ENCODE measurements at places on chromosomes 2 and 18. TPM values are rescaled to one million over a fixed set of nuclear protein-coding genes. Genes with fewer than 3 reads are reported as not detected.

Gene CDH19
- not detected for polyA plus RNA-seq

Gene BOLL
- not detected for polyA plus RNA-seq

Gene UGT1A9
- not detected for polyA plus RNA-seq

Gene NDUFV2
- polyA plus RNA-seq: 65.7 TPM

Gene GREB1
- polyA plus RNA-seq: 0.19 TPM

Gene FRZB
- polyA plus RNA-seq: 0.03 TPM

Gene IL36RN
- polyA plus RNA-seq: not detected

Gene MROH2A
- polyA plus RNA-seq: not detected

Gene ALK
- polyA plus RNA-seq: not detected

Gene C2orf66
- 0.54 TPM for polyA plus RNA-seq

Gene PER2
- polyA plus RNA-seq: 0.86 TPM

Gene DYNAP
- not detected for polyA plus RNA-seq

Gene DCC
- not detected for polyA plus RNA-seq

Gene IL36G
- not detected for polyA plus RNA-seq

Gene KCNIP3
- polyA plus RNA-seq: 0.08 TPM

Gene DOCK10
- 5.8 TPM for polyA plus RNA-seq

Gene M1AP
- 0.04 TPM for polyA plus RNA-seq

Gene SEMA4F
- 4.9 TPM for polyA plus RNA-seq

Gene MOB4
- 23.9 TPM for polyA plus RNA-seq

Gene ZRANB3
- polyA plus RNA-seq: 2.0 TPM

Gene ANAPC1
- 21.9 TPM for polyA plus RNA-seq

Gene ANKRD62
- polyA plus RNA-seq: not detected

Gene CIDEA
- not detected for polyA plus RNA-seq

Gene EMILIN2
- polyA plus RNA-seq: 9.4 TPM

Gene NGEF
- 0.13 TPM for polyA plus RNA-seq

Gene CRYGC
- polyA plus RNA-seq: not detected

Gene CDH2
- 37.6 TPM for polyA plus RNA-seq

Gene USP14
- 13.2 TPM for polyA plus RNA-seq

Gene REG1A
- polyA plus RNA-seq: not detected

Gene PPP4R1
- polyA plus RNA-seq: 121 TPM

Gene MYO7B
- polyA plus RNA-seq: 0.17 TPM

Gene RMND5A
- polyA plus RNA-seq: 7.1 TPM

Gene ZSWIM2
- not detected for polyA plus RNA-seq

Gene DSG1
- not detected for polyA plus RNA-seq

Gene ATAD2B
- 2.5 TPM for polyA plus RNA-seq

Gene SOX11
- polyA plus RNA-seq: not detected

Gene DAW1
- polyA plus RNA-seq: 1.2 TPM

Gene FBXO41
- 0.88 TPM for polyA plus RNA-seq

Gene BMP10
- polyA plus RNA-seq: not detected

Gene B3GNT7
- 0.27 TPM for polyA plus RNA-seq

Gene C2orf15
- polyA plus RNA-seq: not detected

Gene EFHD1
- polyA plus RNA-seq: 0.18 TPM

Gene ALPI
- polyA plus RNA-seq: not detected

Gene CYP27C1
- polyA plus RNA-seq: not detected

Gene POTEJ
- polyA plus RNA-seq: 0.03 TPM

Gene YPEL5
- 49.5 TPM for polyA plus RNA-seq

Gene RESP18
- polyA plus RNA-seq: not detected

All from endothelial cell of umbilical vein (primary cell).